Mesenteric fat pad (tissue), 1 donor: ENCODE measurements at places on chromosomes 3 and 15. TPM values are rescaled to one million over a fixed set of nuclear protein-coding genes. Genes with fewer than 3 reads are reported as not detected.

Gene ADAMTS9
- 273 TPM for total RNA-seq

Gene AGBL1
- total RNA-seq: not detected

Gene ABCF3
- 81.1 TPM for total RNA-seq

DNA sequence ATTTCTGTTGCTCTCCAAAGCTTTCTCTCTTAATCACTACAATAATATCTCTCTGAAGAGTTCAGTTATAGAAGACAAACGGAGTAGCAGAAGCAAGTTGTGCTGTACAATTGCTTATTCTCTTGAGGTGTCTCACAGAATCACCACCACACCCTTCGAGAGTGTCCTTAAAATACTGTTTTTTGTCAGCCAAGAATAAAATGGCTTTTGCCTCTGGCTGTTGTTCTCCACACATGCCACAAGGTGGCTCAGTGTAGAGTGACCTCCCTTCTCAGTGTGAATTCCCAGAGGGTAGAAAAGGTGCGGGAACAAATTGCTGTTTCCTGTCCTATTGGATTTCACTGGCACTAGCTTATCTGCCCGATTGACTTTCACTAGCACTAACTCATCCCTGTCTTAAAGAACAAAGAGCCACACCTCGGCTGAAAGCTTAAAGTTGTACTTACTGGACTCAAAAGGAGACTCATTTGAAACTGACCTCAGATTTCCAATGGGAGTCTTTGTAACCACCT, 134.2 kb upstream of the SATB1 start:
- DNase-seq: no peak

- no peak for DNase-seq
Measured at GRCh38 chr3:8668216-8668615, 23.6 kb upstream of the SSUH2 start.

- no peak for DNase-seq
Measured at GRCh38 chr3:129656659-129657247, 50.3 kb upstream of the PLXND1 start.

GRCh38 chr3:71972031-71972430, 187.1 kb upstream of the PROK2 start:
- DNase-seq: peak; percentile 47

- no peak for DNase-seq
Measured at GRCh38 chr3:58038675-58039292, 30.6 kb downstream of the FLNB start.
